Kidney (tissue), 22 donors: ENCODE measurements at places on chromosomes 5 and 9. TPM values are rescaled to one million over a fixed set of nuclear protein-coding genes. Genes with fewer than 3 reads are reported as not detected.

DNA sequence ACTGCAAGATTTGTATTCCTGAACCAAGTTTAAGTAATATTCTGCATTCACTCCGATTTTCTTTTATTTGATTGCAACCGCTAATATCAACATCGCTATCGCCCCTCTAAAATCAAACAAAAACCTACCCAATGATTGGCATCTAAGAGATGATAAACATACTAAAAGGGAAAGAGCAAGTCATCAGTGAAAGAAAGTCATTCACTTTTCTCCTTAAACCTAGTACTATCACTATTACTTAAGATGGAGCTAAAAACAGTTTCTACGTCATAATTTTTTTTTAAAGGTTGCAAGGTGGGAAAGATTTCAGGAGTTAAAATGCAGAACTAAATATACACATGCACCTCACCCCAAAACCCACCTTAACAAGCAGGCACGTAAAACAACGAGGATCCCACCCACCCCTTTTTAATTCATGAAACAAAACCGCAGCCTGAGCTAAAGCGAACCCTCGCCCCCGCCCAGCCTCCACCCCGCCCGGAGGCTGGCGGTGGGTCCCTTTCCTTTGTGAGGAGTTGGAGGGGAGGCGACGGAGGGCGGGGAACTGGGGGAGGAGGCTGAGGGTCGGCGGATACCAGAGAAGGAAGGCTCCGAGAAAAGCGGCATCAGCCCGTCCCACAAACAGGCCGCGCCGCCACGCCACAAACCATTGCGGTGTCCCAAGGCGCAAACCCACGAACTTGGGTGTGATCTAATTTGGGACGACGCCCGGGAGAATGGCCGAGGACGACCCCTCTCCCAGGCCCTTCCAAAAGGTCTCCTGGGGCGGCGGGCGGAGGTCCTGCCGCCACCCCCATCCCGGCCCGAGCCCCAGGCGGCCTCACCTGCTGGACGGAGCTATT, 861 bp downstream of the UBQLN1 start:
- H3K36me3 ChIP-seq: no peaks in the 10 kb centered on the region
- DNase-seq: peak; percentile 88
- peak overlapping the region; percentile 99 for H3K27ac ChIP-seq

GRCh38 chr5:172733131-172733973, 37.6 kb downstream of the DUSP1 start:
- no peaks in the 10 kb centered on the region for H3K36me3 ChIP-seq
- H3K27ac ChIP-seq: peak overlapping the region; percentile 95
- no peak overlapping the region for H3K4me3 ChIP-seq
- DNase-seq: peak; percentile 82
- no peaks in the 10 kb centered on the region for H3K4me1 ChIP-seq

DPYSL3 gene
- 19.1 TPM for total RNA-seq

GRCh38 chr9:74309654-74310053, 187.5 kb upstream of the RORB start:
- no peak overlapping the region for H3K4me3 ChIP-seq
- H3K4me1 ChIP-seq: no peaks in the 10 kb centered on the region
- DNase-seq: no peak
- no peak overlapping the region for H3K27ac ChIP-seq

DNA sequence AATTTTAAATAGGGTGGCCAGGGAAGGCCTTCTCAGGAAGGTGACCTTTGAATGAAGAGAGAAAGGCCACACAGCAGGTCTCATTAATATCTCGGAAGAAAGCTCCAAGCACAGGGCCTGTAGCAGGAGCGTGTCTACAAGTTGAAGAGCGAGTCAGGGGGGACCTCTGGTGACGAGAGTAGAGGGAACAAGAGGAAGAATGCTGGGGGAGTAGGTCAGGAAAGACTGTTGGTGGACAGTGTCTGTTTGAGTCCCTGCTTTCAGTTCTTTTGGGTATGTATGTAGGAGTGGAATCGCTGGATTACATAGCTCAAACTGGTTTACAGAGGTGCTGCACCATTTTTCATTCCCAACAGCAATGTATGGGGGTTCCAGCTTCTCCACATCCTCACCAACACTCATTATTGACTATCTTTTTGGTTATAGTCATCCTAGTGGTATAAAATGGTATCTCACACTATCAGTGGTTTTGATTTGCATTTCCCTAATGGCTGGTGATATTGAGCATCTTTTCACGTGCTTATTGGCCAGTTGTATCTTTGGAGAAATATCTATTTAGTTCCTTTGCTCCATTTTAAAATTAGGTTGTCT, 55.8 kb downstream of the NUP214 start:
- no peak overlapping the region for H3K4me3 ChIP-seq
- no peak for DNase-seq
- no peaks in the 10 kb centered on the region for H3K27me3 ChIP-seq
- H3K36me3 ChIP-seq: peaks cover 29% of the 10 kb centered on the region
- H3K4me1 ChIP-seq: no peaks in the 10 kb centered on the region

DNA sequence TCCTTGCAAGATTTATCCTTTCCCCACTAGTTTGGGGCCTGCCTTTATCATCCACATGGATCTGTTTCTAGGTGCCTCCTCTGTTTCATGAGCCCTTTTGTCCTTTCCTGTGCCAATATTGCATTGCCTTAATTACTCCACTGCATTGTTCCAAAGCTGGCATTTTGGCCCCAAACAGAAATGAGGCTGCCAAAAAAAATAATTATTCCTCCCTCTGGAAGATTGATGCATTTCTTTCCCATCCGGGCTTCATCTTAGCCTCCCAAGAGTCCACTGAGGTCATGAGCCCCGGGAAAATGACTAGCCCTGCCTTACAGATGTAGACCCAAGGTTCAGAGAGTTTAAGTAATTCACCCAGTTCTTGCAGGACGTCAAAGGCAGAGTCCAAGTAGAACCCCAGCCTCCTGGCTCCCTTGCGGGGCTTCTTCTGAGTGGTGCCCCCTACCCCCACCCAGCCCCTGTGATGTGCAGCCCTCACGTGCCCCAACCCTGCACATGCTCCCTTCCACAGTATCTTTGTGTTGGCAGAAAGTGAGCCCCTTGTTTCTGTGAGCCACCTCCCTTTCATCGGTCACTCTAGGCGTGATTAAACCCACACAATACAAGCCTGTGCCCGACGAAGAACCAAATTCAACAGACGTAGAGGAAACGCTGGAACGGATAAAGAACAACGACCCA, 62.1 kb downstream of the TMOD1 start:
- H3K4me1 ChIP-seq: peaks cover 3% of the 10 kb centered on the region
- no peaks in the 10 kb centered on the region for H3K27me3 ChIP-seq
- H3K36me3 ChIP-seq: no peaks in the 10 kb centered on the region
- peak; percentile 18 for DNase-seq

DNA sequence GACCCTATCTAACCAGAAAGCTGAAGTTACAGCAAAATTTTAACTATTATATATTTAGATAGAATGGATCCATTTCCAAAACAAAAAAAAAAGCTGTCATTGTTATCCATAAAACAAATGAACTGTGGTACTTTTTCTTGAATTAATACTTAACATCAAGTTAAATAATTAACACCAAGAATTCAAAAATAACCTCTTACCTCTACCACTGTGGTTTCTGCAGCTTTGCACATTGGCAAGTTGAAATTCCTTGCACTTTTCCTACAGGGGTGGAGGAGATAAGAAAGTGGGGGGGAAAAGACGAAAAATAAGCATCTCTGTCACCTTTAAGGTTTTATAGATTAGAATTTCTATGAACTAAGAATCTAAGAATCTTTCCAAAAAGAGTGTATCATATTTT, 30.0 kb downstream of the OXCT1 start:
- H3K4me3 ChIP-seq: no peak overlapping the region
- no peak overlapping the region for H3K27ac ChIP-seq
- no peak for DNase-seq
- no peaks in the 10 kb centered on the region for H3K4me1 ChIP-seq

- no peaks in the 10 kb centered on the region for H3K36me3 ChIP-seq
- no peaks in the 10 kb centered on the region for H3K4me1 ChIP-seq
- no peaks in the 10 kb centered on the region for H3K27me3 ChIP-seq
- no peak overlapping the region for H3K27ac ChIP-seq
Observed at GRCh38 chr5:156405988-156406387, 79.0 kb downstream of the SGCD start.

MARVELD2 gene
- 41.2 TPM for total RNA-seq

GRCh38 chr5:132138260-132138659, 64.7 kb downstream of the CSF2 start:
- no peak overlapping the region for H3K27ac ChIP-seq
- no peaks in the 10 kb centered on the region for H3K4me1 ChIP-seq
- no peak overlapping the region for H3K4me3 ChIP-seq
- H3K27me3 ChIP-seq: no peaks in the 10 kb centered on the region

- H3K27me3 ChIP-seq: no peaks in the 10 kb centered on the region
- H3K4me3 ChIP-seq: no peak overlapping the region
- H3K36me3 ChIP-seq: no peaks in the 10 kb centered on the region
- H3K4me1 ChIP-seq: peaks cover 19% of the 10 kb centered on the region
- DNase-seq: no peak
- H3K27ac ChIP-seq: no peak overlapping the region
Observed at GRCh38 chr5:142977363-142978051, 207.3 kb downstream of the ARHGAP26 start.

CTXN3 gene
- total RNA-seq: 0.35 TPM

ADRB2 gene
- total RNA-seq: 5.0 TPM

SLC23A1 gene
- 3.5 TPM for total RNA-seq
